HS-27A (cell line): ENCODE measurements at places on chromosomes 11 and 22.

- no peak for DNase-seq
These were observed 7.3 kb upstream of the SYT7 start for GRCh38 chr11:61587951-61588727.

DNA sequence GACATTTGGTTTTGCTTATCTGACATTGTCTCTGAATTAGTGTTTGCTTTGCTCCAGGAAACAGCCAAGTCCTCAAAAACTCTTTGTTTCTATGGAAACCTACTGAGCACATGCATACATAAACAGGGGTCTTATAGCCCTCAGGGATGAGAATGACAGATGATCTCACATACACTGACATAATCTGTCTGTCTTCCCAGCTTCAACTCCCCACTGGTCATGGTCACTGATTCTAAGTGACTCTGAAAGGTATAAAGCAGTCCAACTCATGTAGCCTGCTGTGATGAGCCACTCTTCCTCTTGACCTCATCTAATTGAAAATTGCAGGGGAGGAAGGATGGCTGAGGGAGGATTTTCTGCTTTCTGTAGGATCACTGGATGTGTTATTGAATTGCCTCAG, 12.6 kb downstream of the ZNF143 start:
- DNase-seq: no peak

DNA sequence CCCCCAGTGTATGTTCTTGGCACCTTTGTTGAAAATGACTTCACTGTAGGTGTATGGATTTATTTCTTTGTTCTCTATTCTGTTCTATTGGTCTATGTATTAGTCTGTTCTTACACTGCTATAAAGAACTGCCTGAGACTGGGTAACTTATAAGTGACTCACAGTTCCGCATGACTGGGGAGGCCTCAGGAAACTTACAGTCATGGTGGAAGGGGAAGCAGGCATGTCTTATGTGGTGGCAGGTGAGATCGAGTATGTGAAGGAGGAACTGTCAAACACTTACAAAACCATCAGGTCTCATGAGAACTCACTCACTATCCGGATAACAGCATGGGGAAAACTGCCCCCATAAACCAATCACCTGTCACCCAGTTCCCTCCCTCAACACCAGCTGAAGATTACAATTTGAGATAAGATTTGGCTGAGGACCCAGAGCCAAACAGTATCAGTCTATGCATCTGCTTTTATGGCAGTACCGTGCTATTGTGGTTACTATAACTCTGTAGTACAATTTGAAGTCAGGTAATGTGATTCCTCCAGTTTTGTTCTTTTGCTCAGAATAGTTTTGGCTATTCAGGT, 836.2 kb downstream of the DLG2 start:
- no peak for DNase-seq

DNA sequence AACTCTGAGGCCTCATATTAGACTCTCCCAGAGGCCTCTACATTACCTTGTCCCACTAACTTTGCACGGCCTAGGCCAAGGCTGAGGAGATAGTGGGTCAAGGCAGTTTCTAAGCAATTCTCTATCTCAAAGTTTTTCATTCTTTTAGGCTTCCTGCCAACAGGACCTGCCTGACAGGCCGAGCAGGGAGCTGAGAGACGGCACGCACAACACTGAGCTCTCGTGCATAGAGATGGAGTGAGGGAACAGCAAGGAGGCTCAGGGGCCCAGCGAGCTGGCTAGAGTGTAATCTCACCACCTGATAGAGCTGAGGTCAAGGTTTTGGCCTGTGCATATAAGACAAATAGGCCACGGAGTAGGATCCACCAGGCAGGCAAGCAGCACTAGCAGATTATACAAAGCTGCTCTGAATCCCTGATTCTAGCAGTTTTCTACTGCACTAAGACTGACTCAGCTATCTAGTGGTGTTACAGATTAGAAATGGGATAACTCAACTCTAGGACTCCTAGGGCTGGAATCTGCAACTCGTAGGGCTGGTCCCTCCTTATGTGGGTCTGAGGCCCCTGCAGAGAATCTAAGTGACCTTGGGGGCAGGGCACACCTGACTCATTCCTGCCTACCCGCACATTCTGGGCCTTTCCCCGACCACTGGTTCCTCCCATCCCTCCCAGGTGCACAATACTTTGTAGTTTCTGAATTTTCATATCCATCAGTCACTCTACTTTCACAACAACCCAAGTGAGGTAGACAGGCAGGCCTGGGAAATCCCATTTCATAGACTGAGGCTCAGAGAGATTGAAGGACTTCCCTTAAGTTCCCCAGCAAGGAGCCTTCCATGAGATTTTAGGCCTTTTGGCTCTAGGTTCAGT, 1.7 kb downstream of the CYB5R2 start:
- no peak for DNase-seq

DNA sequence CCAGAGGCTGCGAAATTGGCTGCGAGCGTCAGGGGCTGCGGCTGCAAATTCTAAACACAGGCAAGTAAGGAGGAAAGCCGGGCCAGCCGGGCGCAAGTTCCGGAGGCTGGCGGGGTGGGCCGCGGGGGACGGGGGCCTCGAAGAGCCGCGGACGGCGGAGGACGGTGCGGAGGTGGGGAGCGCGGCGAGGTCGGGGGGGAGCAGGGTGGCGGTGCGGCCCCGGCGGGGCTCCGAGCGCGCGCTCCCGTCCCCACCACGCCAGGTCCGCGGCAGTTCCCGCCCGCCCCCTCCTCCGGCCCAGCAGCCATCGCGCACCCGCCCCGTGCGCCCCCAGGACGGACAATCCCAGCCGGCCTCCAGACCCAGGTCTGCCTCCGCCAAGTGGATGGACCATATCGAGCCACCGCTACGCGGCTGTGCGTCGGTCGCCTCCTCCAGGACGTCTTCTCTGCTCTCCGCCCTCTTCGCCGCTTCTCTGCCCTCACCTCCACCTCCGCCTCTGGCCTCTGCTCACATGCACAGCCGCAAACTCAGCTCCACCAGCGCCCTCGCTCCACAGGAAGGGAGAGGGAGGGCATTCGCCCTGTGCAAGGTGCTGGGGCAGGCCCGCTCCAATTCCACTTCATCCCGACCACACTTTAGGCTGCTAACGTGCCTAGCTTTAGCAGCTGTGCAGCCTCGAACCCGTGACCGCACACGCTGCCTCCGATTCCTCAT, 7.2 kb downstream of the ELFN2 start:
- DNase-seq: no peak
